ENCODE measurements at places on chromosomes 4 and X.

DNA sequence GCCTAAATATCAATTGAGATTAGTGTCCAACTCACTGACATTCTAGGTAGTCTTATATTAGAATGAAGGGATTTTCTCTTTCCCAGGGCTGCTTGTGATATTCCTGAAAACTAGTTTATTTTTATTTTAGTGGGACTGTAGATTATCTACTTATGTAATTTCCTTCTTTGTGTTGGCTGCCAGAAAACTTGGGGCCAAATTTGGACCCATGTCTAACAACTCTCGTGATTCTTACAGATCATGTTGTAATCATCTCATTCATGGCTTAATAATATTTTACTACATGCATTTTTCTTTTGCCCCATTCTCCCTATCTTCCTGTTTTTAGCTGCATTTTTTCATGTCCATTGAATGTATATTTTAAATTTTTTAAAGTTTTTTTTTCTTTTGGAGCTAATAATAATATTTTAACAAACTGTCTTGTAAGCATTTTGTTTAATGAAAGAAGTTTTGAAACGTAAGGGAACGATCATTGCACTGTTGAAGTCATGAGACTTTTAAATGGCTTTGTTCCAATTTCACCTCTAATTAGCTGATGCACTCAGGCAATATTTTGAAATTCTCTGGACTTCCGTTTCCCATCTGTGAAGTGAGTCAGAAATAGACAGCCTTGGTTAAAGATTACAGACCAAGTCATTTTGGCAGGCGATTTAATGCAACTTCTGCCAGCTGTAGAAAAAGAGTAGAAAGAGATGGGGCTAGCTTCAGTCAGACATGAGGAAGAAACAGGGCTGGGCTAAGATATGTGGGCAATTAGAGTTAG, 14.3 kb upstream of the TDO2 start:
- DNase-seq, result peak; percentile 7

DNA sequence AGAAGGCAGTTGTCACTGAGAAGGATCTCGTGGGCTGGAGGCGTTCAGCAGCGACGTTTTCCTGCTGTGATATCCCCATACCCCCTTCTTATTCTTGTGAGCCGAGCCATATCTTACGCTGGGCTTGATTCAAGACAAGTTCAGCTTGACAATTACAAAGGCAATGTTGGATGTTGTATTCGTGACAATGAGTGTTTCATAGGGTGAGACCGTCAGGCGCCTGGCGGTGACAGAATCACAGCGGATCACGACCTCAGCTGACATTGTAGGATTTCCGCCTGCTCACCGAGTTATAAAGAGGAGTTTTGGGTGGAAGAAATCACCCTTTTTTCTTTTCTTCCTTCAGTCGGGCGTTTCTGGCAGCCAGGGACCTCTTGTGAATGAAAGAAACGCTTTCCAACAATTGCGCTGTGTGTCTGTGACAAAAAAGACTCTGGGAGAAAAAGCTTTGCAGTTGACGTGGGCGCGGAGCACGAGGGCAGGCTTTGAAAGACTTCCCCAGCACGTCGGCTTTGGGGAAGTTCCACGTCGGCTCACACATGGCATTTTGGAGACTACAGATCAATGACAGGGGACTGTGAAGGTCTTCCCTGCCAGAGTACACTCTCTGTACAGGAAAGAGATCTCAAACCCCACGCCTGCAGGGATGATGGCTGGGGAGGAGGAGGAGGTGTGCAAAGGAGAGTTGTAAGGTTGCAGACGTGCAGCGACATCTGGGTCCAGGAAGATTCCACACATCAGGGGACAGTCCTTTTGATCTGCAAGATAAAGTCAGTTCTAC, 135.4 kb downstream of the CRLF2 start:
- DNase-seq, result no peak

DNA sequence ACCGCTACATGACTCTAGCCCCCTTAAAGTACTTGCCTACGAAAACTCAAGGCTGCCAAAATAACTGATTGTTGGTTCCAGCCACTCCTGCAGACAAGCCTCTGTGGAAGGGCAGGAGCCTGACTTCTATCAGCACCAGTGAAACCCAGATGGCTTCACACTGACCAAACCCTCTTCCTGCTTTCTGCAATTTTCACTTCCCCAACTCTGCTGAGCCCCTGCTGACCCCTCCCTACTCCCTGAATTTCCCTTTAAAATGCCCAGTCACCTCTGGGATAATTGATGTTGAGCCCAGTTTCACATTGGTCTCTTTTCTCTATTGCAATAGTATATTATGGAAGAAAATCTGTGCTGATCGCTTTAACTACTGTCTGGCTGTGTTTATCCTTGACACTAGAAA, 61.6 kb upstream of the STS start:
- DNase-seq, result no peak

DNA sequence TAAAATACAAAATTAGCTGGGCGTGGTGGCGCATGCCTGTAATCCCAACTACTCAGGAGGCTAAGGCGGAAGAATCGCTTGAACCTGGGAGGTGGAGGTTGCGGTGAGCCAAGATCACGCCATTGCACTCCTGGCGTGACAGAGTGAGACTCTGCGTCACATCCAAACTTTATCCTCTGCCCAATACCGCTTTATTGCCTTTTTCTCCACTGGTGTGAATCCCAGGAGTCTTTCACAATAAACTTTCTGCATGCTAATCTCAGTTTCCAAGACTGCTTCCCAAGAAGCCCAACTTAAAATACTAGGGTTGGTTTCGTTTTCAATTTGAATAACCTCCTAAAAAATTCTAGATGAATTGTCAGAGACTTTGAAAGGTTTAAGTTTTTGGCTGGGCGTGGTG, 27.2 kb upstream of the DHX15 start:
- no peak for DNase-seq

DNA sequence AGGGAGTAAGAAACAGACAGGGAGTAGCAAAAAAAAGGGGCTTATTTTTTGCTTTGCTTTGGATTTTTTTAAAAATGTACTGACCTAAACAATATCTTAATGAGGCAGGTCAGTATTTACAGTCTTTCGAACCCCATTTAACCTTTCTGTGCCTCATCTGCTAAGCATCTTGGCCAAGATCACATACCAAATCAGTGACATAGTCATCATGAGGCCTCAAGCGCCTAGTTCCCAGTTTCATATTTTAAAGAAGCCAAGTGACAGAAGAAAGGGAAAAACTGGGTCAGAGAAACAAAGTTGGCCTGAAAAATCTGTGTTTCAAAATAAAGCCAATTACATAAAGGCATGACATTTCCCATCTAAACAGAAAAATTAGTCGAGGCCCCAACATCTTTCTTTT, 94.6 kb upstream of the WDR44 start:
- no peak for DNase-seq

- DNase-seq, result no peak
Observed at GRCh38 chr4:23234018-23234417, 541.3 kb downstream of the GBA3 start.

- no peak for DNase-seq
Observed at GRCh38 chr4:151236036-151236435, 40.9 kb upstream of the PRSS48 start.
